ENCODE measurements at places on chromosomes 7 and 10.

- no peak for DNase-seq
Measured at GRCh38 chr7:68564306-68565135, 1033.8 kb upstream of the AUTS2 start.

- DNase-seq: no peak
Measured at GRCh38 chr10:112917681-112918080, 32.4 kb upstream of the TCF7L2 start.

- DNase-seq: no peak
Measured at GRCh38 chr10:80552151-80552646, 14.5 kb downstream of the SH2D4B start.

GRCh38 chr10:80529604-80530003 is 8.1 kb upstream of the SH2D4B start:
- DNase-seq: no peak

DNA sequence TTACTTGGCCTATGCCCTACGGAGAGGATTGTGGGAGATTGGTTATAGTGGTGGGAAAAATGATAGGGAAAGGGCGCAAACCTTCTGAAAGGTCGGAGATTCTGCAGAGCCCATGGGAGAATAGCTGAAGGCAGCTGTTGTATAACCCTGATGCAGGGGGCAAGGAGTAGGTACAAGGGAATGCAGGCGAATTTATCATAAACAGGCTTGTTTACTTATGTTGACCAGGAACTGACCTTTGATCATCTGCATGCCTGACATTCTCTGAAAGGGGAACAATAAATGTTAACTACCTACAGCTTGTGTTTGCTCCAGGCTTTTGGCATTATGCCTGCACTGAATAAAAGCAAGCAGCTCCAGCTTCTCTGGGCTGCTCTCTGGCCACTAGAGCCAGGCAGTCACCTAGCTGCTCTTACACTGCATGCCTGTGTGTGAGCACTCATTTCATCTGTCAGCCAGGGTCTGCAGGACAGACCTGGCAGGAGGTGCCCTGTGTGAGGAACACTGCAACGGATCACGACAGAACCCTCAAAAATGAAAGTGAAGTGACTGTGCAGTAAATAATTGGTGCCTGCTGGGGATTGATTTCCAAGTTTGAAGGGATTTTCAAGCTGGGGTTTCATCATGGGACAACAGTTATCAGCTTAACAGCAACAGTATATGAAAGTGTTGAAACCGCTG is 31.1 kb upstream of the ABCA13 start:
- DNase-seq: no peak

GRCh38 chr7:43110791-43111535 is 1.5 kb upstream of the HECW1 start:
- no peak for DNase-seq

GRCh38 chr7:37445064-37445723 is 3.5 kb downstream of the ELMO1 start:
- DNase-seq: no peak

DNA sequence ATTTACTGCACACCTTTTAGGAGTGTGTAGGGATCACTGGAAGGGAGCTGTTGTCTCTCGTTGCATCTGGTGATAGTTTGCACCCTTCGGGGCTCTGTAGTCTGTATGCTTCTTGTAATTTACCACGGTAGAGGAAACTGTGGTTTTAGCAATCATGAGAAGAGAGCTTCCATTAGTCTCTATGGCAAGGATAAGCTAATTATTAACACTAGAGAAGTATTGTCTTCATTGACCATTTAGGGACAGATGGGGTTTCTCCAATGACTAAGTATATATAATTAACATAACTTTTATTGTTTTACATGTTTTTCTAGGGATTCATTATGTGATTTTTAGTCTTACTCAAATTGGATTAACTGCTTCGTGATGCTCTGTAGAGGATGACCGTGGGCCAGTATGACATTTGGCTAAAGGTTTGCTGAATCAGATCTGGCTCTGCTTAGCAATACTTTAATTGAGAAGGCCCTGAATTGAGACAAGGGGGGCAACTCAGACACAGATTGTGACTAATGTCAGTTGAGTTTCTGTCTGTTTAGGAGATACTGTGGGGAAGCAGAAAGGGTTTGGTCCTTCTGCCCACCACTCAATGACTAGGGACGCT is 8.7 kb downstream of the SLC18A2 start:
- DNase-seq: no peak

- no peak for DNase-seq
Measured at GRCh38 chr7:151239837-151240459, 7.7 kb downstream of the CHPF2 start.

DNA sequence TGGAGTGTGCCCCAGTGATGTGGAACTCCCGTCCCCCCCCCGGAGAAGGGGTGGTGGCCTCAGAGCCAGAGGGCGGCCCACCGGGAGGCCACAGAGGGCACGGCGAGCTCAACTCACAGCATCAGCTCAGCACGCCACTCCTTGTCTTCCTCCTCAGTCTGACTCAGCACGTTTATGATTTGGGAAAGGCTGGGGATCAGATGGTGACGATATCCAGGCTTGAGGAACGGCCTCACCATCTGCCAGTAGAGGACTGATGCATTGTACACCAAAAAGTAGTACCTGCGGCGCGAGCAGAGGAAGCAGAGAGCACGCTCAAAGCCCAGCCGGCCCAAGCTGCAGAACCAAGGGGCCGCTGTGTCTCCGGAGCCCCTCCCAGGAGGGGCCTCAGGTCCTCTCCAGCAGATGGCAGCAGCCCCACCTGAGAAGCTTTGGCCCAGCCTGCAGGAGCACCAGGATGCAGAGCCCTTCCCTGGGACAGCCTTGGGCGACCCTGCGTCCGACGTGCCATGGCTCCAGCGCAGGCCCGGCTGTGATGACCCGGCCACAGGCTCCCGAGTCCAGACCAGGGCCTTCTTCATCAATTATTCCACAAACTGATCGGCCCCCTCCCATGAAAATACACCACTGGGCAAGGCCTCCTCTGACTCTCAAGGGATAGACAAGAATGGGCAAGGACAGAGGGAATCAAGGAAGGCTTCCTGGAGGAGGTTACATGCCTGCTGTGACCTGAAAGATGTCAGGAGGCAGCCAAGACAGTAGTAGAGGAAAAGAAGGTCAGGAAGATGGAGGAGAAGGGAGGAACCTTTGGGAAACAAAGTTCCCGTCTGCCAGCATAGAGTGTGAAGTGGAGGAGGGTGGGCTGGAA is 3.7 kb downstream of the CFAP46 start:
- no peak for DNase-seq

GRCh38 chr10:88019753-88020152 is 156.3 kb downstream of the PTEN start:
- no peak for DNase-seq

- no peak for DNase-seq
Measured at GRCh38 chr7:10739401-10739800, 234.3 kb upstream of the PHF14 start.

- DNase-seq: no peak
Measured at GRCh38 chr10:130463104-130463875, 327.1 kb downstream of the GLRX3 start.

DNA sequence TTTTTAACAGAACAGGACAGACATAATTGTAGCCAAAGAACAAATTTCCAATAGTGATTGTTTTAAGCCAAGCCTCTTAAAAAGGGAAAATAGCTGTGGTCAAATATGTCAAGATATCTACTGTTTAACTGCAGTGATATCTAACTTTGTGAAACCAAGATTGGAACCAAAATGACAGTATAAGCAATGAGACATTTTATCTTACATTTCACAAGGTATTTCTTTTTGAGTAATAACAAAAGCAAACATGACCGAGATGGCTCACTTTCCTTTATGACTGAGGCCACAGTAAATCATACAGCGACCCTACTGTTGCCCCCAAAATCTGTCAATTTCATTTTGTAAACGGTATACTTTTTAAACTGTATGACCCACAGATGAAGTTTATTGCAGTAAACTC is 215.8 kb downstream of the MLLT10 start:
- no peak for DNase-seq

DNA sequence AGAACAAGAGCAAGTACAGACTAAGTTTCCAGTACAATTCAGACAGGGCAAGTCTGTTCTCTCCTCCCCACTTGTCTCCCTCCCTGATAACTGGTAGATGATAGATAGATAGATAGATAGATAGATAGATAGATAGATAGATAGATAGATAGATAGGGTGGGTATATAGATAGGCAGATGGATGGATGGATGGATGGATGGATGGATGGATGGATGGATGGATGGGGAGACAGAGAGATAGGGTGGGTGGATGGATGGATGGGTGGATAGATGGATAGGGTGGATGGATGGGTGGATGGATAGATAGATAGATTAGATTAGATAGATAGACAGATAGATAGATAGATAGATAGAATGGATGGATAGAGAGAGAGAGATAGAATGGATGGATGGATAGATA is 152.8 kb upstream of the MKLN1 start:
- DNase-seq: no peak

DNA sequence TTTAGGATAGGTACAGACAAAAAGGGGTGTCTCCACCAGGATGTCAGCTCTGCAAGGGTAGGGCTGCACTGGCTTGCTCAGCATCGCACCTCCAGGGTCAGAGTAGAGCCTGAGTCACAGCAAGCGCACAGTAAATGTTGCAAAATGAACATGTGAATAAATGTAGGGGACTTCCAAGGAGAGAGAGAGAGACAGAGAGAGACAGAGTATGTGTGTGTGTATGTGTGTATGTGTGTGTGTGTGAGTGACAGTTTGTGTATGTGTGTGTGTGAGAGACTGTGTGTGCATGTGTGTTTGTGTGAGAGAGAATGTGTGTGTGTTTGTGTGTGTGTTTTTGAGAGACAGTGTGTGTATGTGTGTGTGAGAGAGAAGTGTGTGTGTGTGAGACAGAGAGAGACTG is 163.3 kb downstream of the RPS24 start:
- DNase-seq: no peak

DNA sequence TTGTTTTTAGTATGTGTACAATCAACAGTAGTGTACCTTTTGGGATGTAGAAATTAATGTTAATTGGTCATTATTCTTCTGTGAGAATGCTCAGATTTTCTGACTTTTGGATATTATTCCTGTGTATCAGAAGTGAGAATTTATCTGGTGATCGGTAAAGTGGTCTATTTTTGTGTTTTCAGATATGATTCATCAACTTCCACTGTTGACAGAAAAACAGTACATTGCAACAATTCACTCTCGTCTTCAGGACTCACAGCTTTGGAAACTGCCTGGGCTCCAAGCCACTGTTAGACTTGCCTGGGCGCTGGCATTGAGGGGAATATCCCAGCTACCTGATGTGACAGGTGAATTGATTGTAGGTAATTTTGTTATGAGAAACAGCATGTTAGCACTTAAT is 20.9 kb downstream of the NUP205 start:
- DNase-seq: no peak

DNA sequence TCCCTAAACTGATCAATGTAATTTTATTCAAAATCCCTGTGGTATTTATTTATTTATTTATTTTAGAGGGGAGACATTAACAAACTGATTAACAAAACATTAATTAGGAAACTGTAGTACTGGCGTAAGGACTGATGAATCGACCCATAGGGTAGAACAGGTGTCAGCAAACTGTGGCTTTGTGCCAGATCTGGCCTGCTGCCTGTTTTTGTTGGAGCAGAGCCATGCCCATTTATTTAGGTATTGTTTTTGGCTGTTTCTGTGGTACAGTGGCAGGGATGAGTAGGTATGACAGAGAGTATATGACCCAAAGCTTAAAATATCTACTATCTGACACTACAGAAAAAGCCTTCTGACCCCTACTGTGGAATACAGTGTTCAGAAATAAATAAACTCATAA is 332.5 kb upstream of the ETV1 start:
- no peak for DNase-seq

- DNase-seq: no peak
Measured at GRCh38 chr10:77494756-77495541, 142.7 kb downstream of the KCNMA1 start.

DNA sequence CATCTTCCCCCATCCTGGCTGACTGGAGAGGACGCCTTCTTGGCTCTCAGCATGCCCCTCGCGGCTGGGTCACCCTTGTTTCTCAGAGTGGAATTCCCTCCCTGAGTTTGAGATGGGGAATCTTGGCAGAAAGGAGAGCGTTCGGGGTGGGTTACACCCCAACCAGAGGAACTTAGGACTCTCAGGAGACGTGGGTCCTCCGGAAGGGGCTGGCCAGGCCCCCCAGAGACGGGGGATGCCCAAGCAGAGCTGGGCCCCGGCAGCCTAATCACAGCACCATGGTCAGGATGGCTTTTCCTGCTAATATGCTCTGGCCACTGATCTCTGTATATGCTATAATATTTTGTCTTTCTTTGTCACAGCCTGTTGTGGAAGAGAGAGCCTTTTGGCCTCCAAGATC is 214.3 kb downstream of the WDR37 start:
- no peak for DNase-seq

DNA sequence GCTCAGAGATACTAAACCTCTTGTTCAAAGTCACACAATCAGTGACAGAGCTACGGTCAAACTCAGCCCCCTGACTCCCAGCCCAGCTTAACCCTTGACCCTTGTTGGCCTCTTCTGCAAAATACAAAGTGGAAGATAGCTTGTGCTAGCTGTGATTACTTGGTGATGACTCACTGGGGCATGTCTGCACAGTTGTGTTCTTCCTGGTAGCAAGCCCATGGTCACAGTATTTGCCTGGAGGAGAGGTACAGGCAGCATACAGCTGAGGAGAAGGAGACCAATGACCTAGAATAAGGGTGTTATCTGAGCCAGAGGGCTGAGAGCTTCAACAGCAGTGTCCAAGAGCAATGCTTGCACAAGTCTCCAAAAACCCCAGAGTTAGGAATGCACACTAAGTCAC is 5.7 kb upstream of the HSPA12A start:
- DNase-seq: no peak

DNA sequence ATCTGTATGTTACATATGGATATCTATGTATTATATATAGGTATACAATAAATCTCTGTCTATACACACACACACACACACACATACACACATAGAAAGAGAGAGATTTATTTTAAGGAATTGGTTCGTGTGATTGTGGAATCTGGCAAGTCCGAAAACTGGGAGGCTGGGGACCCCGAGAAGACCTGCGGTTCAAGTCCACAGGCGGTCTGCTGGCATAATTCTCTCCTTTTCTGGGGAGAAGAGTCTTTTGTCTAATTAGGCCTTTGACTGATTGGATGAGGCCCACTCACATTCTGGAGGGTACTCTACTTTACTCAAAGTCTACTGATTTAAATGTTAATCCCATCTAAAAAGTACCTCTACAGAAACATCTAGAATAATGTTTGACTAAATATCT is 65.1 kb downstream of the PAPSS2 start:
- no peak for DNase-seq

- no peak for DNase-seq
Measured at GRCh38 chr7:134714470-134715205, 64.8 kb upstream of the CALD1 start.

- no peak for DNase-seq
Measured at GRCh38 chr7:70694434-70694970, 437.4 kb upstream of the GALNT17 start.

- DNase-seq: no peak
Measured at GRCh38 chr7:158102897-158103296, 484.7 kb downstream of the PTPRN2 start.

- DNase-seq: no peak
Measured at GRCh38 chr7:93955304-93955703, 33.8 kb downstream of the GNG11 start.
